Activated T-helper 1 cell treated with anti-CD3 and anti-CD28 coated beads, Interleukin-2, amount 50 U/mL, for 16 hours (primary cell): ENCODE measurements at places on chromosomes 6 and 20.

- DNase-seq = no peak
Measured at GRCh38 chr6:30741063-30741779, 1.3 kb downstream of the FLOT1 start.

- DNase-seq = no peak
Measured at GRCh38 chr6:18215436-18215835, 48.9 kb downstream of the DEK start.

GRCh38 chr20:36768768-36769430, 4.7 kb downstream of the DSN1 start:
- DNase-seq = no peak

GRCh38 chr20:63317601-63318291, 24.8 kb downstream of the COL20A1 start:
- DNase-seq = no peak

GRCh38 chr20:43948455-43948854, 33.8 kb downstream of the TOX2 start:
- DNase-seq = no peak

DNA sequence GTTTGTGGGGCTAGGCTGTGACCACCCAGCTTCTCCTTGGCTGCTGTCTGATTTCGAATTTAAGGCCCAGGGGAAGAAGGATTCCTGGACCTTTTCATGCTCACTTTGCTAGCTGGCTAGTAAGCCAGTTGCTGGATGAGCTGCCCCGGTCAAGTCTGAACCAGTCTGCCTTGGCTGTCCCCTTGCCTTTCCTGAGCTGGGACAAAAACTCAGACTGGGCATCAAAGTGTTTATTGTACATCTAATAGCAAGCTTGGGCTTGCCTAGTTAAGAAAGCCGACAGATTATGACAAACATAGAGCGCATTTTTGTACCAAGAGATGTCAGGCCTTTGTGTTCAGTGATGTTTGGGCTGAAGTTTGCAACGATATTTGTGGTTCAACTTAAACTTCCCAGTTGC, 750 bp upstream of the PAK5 start:
- no peak for DNase-seq

- no peak for DNase-seq
Measured at GRCh38 chr20:31638317-31638716, 605 bp downstream of the COX4I2 start.

- no peak for DNase-seq
Measured at GRCh38 chr20:47529840-47530239, 28.2 kb downstream of the NCOA3 start.

- no peak for DNase-seq
Measured at GRCh38 chr20:23925789-23926525, 46.4 kb upstream of the CST5 start.

DNA sequence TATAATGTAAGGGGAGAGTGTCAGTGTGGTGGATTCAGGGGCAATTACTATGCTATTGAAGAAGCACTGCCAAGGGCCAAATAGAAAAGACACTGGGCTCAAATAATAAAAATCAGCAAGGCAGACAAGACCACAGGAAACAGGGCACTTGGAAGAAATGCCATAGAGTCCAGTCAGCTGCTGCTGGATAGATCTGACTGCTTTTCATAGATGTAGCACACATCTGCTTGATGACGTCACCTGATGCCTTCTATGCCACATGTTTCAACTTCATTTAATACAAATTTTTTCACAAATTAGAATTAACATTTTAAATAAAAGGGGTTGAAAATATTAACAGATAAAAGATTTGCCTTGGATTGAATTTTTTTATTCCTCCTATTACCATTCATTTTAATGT, 23.9 kb upstream of the AHI1 start:
- DNase-seq = no peak

DNA sequence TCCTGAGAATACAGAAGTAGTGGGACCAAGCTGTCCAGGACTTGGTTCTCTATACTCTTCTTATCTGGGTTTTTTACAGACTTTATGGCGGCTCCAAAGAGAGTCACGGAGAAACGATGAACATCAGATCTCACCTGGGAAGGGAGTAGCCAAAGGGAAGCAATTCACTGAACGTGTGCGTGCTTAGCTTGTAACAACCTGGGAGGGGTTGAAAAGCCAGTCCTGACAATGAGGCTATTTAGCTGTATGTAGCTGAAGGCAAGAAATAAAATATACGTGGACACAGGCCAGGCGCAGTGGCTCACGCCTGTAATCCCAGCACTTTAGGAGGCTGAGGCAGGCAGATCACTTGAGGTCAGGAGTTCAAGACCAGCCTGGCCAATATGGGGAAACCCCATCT, 18.2 kb upstream of the RBL1 start:
- no peak for DNase-seq

- no peak for DNase-seq
Measured at GRCh38 chr6:33297956-33298772, 578 bp downstream of the RGL2 start.

- no peak for DNase-seq
Measured at GRCh38 chr6:25942561-25943147, 12.2 kb upstream of the SLC17A2 start.

DNA sequence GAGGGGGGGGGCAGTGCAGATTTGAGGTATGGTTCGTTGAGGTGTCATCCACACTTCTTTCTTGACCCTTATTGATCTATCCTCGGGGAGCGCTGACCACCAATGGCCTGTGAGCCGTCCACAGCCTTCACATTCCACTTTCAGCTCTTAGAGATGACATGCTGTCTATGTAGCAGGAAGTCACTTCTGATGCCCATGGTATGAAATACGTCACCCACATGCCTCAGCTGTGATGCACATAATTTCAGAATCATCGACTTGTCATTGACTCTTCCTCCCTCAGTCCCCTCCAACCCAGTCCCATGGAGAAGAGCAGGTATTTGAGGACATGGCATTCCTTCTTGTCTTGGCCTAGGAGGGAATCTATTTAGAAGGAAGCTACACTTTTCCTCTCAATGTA, 4.7 kb upstream of the ADGRF5 start:
- DNase-seq = no peak

DNA sequence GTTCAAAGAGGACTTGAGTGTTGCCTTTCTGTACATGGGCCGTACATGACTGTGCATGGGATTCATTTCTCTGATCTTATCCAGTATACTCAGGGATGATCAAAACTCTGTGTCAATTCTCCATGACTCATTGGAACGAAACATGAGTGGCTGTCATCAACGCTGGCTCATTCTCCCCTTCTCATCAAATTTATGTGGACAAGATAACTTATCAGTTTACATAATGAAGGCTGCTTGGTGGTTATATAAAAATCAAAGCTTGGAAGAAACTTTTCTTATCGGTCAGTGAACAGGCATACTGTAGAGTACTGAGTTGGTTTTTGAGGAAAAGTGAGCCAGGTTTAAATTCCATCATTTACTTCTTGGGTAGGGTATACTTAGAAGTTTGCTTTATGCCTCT, 24.9 kb downstream of the CRISP1 start:
- DNase-seq = no peak

- no peak for DNase-seq
Measured at GRCh38 chr6:81962198-81962597, 209.7 kb upstream of the TENT5A start.

DNA sequence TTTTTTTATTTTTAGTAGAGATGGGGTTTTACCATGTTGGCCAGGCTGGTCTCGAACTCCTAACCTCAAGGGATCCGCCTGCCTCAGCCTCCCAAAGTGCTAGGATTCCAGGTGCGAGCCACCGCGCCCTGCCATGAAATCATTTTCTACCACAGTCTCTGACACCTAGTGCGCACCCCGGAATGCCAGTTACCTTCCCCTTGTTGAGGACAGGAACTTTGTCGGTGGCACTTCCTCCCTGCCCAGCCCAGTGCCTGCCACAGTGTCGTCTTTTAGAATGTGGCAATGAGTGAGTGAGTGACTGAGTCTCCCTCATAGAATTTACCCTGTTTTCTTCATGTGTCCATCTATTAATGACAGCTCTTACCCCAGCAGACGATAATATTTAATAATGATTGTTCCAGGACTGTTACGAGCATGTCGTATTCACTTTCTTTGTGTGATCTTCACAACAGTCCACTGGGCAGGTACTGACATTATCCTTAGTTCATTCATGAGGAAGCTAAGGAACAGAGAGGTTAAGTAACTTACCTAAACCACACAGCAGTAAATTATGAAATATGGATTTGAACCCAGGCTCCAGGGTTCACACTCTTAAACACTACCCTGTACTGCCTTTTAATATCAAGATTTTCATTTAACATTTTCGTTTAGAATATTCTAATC, 1.8 kb downstream of the OSBPL2 start:
- DNase-seq = no peak

- no peak for DNase-seq
Measured at GRCh38 chr6:118403036-118403435, 145.1 kb upstream of the PLN start.

DNA sequence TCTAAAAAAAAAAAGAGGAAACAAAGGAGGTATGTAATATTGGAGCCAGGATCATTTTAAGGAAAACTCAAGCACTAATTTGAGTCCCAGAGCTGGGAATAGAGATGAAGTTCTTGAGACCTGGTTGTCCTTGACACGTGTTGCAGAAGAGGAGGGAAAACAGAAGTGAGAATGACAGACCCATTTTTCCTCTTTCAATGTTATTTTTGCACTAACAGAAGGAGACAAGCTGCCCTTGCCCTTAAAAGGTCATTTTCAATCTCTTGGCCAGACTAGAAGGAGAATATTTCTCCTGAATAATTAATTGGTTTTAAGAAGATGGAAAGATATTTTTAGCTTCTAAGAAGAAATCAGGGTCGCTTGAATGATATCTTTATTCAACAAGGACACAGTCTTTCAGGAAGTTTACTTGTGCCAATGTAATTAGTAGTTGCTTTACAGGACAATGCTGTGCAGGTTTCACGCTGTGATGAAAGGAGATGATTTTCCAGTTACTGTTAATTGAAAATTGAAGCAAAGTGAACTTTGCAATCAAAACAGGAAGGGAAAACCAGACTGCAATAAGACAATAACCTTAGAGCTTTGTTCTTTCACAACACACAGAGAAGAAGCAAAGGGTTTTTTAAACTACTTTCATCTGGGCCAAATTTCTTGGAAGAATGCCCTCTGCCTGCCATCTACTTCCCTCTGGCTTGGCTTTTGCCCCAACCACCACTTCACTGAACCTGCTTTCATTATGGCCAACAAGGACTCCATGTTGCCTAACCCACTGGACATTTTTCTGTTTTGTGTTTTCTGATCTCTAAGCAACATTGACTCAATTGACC, 107.8 kb upstream of the SHLD1 start:
- DNase-seq = no peak

DNA sequence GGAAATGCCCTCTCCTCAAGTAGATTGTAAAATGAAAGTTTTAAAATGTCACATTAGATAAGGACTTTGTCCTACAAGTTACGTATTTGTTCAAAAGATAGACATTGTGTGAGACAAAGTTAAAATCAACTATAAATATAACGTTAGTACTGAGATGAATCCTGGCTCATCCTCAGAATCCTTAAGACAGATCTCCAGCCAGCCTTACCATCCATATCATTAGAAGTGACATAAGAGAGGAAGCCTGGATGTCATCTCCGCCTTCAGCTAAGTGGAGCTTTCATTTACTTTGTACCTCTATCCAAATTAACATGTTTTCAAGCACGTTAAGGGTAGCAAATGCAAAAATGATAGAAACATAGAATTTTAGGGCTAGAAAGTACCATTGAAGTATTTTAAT, 59.1 kb downstream of the SCAF8 start:
- DNase-seq = no peak

DNA sequence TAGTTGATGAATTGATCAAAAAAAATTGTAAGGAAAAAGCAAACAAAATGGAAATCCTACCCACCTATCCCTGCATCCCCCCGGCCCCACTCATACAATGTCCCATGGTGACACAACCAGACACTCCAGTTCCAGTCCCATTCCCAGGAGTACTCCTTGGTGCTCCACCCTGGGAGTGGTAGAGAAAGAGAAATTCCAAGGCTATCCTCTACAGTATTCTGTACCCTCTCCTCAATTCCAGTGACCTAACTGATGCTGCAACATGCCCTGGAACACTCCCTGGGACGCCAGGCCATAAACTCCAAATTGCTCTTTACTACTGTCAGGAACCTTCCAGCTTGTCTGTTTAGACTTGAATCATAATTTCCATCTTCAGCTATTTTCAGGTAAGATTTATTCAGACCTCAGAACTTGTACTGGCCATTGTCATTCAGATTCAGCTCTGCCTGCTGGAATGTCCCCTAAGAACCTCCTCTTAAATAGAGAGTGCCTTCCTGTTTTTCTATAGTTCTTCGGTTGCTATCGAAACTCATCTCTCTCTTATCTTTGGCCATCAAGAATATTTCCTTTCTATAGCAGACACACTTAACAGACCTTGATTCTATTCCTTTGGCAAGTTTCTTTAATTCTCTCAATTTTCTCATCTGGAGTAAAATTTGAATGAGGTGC, 8.7 kb downstream of the GPX6 start:
- no peak for DNase-seq

DNA sequence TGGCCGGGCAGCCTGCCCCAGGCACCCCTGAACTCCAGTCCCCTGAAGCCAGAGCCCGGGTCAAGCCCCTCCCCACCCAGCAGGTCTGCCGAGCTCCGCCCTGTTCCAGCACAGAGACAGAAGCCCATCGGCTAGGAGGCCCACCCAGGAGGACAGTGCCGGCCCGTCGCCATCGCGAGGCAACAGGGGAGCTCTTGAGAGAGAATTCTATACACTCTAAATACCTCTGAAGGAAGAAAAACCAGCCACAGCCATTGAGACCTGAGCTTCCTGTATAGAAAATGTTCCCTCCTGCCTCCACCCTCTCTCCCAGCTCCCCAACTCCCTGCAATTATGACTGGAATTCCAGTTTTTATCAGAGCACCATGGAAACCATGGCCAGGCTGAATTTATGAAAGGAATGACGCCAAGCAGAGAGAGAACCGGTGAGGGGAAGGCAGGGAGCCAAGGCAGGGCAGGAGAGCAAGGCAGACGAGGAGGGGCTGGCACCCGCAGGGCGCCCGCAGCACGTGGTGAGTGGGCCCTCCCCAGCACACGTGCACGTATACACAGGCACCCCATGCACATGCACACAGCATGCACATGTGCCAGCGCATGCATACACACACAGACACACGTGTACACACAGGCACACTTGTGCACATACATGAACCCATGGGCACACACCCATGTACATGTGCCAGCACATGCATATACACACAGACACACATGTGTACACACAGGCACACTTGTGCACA, 27.6 kb upstream of the MRGBP start:
- no peak for DNase-seq

GRCh38 chr6:33391922-33392594, 435 bp downstream of the KIFC1 start:
- DNase-seq = no peak

GRCh38 chr6:8069151-8069550, 5.0 kb upstream of the BLOC1S5 start:
- DNase-seq = no peak

DNA sequence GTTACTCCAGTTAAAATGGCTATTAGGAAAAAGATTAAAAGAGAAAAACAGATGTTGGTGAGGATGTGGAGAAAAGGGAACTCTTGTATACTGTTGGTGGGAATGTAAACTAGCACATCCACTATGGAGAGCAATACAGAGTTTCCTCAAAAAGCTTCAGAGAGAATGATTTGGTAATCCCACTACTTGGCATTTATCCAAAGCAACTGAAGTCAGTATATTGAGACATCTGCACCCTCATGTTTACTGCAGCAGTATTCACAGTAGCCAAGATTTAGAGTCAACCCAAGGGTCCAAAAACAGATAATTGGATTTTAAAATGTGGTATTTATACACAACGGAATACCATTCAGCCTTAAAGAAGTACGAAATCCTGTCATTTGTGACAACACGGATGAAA, 469.5 kb downstream of the QKI start:
- no peak for DNase-seq
